GM13976 (cell line): ENCODE measurements at places on chromosomes 3 and 15.

GRCh38 chr3:126746395-126747177, 42.5 kb downstream of the CHCHD6 start:
- DNase-seq: no peak

DNA sequence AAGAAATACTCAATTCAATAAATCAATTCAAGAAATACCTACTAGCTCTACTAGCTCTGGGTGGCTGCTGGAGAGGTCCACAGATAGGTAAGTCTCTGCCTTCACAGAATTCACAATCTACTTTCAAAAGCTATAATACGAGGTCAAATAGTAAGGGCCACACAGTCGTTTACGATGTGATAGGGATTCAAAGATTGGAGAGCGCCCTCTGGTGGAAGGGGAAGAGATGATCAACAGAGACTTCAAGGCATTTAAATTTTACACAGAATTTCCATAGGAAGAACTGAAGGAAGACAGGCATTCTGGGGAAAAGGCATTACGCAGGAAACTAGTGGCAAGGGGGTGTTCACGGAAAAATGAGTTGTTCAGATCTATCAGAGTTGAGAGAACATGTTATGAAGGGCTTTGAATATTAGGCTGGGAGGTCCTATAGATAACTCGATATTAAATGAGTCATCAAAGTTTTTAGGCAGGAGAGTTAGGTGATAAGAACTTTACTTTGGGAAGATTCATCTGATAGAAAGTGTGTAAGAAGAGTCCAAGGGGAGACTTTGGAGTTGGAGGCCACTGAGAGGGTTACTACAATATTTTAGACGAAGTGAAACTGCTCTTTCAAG, 128.8 kb downstream of the FRMD5 start:
- peak; percentile 43 for DNase-seq

GRCh38 chr15:64460206-64460723, at the start of gene ZNF609:
Gene ZNF609, plus strand, starts transcription at chr15:64460578. Its CDS starts 38,842 bp downstream, at chr15:64499420.
- peak; percentile 89 for DNase-seq

DNA sequence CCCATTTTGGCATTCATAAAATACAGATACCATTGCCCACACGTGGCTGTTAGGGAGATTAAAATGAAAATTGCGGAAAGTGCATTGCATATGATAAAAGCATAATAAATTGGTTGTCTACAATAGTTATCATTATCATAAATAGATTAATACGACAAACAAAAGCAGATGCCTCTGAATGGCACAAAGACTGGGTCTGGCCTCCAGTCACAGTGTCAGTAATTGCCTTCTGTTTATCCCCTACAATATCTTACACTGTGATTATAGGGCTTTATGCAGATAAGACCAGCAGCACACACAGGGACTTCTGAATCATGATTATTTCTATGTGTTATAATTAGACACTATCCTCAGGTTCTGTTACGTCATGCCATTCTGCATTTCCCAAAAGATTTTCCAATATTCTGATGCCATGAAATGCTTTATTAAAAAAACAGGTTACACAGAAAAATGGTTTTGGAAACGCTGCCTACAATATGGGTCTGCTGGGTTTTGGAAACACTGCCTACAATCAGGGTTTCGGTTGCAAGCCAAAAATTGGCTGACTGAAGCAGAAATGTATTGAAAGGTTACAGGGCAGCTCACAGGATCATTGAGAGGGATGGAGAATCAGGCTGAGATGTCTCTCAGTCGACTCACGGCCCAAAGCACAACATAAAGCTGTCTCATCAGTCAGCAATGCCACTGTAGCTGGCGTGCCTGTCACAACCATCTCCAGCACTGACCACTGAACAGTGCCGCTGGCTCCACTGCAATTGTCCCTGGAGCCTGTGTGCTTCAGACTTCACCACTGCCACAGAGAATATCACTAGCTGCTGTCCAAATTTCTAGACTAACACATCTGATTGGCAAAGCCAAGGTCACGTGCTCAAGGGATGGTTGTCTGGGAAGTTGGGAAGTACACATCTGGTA, 248.1 kb downstream of the ERC2 start:
- DNase-seq: no peak

DNA sequence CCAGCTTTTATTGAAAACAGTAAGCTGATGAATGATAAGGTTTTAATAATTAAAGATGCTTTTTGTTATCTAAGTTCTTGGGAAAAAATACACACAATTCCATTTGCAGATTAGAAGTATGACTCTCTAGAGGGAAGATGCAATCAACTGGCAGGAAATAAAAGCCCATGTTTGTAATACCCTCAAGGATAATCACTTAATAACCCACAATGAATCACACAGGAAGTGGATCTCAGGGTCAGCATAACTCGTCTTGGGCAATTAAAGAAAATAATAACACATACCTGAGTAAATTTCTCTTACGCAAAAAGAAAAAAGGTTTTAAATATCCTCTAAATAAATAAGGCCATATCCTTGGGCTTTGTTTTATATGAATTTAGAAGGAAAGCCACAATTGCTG, 9.4 kb upstream of the EID1 start:
- DNase-seq: no peak

GRCh38 chr3:187165144-187165543, 25.8 kb upstream of the RPL39L start:
- DNase-seq: peak; percentile 45

- no peak for DNase-seq
These were observed 42.1 kb downstream of the ZBTB38 start for GRCh38 chr3:141410408-141410807.

DNA sequence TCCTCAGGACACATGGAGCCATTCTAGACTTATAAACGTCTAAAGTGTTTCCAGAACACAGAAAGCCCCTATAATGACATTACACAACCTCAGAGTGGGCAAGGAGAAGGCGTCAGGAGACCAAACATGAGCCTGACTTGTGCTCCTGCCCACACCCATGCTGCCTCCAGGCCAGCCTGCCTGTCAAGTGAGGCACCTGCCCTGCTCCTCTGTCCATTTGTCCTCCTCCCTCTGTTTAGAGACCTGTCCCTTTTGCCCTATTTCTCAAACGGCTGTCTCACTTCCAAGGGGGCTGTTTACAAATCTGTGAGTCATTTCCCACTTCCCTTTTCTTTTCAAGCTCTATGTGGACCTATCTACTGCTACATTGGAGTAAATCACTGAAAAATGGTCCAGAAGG, 21.0 kb downstream of the ZDHHC3 start:
- peak; percentile 60 for DNase-seq

DNA sequence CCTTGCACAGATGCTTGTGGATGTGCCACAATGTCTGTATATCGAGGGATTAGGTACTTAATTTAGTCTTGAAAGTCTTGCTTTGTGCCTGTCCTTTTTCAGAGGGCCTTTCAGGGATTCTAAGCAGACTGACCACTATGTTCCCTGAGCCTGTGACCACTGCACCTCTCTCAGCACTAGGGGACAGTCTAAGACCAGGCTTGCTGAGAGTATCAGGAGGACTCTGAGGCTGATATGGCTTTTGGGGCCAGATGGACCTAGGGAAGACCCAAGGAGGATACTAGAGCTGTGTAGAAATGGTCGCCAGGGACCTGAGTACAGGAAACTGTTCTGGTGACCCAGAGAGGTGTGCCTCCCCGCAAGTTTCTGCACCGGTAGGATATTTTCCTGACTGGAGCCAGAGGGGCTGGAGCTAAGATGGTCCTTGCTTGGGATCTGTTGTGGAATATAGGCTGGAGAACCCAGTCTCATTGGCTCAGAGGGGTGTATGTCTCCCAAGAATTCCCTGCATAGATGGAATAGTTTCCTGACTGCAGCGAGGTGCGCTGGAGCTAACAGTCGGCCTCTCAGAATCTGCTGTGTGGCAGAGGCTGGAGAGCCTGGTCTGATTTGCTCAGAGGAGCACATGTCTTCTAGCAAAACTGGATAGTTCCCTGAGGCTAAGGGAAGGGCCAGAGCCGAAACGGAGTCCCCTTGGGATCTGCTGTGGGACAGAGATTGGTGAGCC, 213.2 kb upstream of the DCBLD2 start:
- no peak for DNase-seq

- DNase-seq: no peak
These were observed 1447.4 kb upstream of the ALCAM start for GRCh38 chr3:103919327-103919726.

GRCh38 chr3:44179246-44179645, 62.4 kb upstream of the TOPAZ1 start:
- DNase-seq: no peak

GRCh38 chr15:65655026-65655425, 33.3 kb downstream of the SLC24A1 start:
- DNase-seq: peak; percentile 4

GRCh38 chr15:70151462-70151861, 53.7 kb upstream of the TLE3 start:
- no peak for DNase-seq

- no peak for DNase-seq
These were observed 74.6 kb downstream of the IQSEC1 start for GRCh38 chr3:12998648-12999047.

DNA sequence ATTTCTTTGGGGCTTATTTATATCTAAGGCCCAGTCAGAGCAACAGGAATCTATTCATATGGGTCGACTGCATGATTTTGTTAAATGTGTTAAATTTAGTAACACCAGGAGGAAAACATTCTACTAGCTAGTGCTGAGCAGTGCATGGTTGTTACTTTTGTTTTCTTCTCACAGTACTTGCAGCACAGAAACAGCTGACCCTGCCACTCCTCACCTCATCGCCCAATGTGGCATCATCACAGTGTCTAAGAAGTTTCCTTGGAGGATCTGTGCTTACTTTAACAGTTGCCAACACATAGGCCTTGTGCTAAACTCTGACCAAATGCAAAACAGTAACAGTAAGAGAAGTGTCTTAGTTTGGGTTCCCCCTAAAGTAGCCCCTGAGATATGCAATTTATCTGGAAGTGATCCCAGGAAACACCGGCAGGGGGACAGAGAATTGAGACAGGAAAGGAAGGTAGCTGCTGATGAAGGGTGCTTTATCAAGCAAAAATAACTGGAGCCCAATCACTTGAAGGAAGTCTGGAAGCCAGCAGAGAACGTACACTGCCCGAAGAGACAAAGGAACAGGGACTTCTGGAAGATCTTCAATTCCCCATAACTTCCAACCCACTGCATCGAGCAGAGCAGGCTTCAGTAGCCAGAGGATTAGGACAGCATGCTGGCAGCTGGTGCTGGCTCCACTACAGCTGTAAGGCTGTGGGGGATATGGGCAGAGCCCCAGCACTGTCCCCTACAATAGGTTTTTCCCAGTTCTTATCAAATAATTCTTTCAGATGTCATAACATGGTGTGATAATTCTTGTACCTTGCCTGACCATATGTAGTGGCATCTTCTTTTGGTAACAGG, 36.0 kb upstream of the ULK4 start:
- no peak for DNase-seq

DNA sequence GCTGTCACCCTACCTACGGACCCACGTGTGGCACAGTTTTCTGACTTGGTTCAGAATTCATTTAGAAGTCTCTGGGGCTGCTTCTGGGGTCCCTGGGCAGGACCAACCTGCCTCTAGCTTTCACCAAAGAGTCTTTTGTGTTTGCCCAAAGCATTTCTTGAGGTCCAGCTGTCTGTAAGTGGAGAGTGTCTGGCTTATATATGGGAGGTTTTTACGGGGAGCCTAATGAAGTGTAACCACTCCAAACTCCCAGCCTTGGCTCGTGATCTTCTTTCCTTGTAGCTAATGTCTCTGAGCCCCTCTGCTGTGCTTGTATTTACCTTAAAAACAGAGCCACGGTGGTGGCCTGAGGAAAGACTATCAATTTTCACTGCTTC, 109.0 kb upstream of the CTDSPL start:
- no peak for DNase-seq

DNA sequence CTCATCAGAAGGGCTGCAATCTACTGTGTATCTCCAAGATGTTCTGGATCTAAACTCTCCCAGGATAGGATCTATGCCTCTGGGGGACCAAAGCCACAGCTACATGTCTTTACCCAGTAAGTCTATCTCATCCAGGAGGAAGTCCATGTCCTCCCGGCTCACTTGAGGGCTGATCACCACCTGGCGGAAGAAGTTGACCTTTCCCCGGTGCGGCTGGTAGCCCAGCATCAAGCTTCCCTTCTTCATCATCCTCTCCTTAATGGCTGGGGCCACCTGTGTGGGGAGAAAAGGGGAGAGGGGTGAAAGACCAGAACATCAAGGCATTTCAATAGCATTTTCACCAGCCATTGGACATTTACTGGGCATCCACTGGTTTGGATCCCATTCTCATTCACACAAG, 121.7 kb downstream of the TGFBR2 start:
- DNase-seq: no peak

DNA sequence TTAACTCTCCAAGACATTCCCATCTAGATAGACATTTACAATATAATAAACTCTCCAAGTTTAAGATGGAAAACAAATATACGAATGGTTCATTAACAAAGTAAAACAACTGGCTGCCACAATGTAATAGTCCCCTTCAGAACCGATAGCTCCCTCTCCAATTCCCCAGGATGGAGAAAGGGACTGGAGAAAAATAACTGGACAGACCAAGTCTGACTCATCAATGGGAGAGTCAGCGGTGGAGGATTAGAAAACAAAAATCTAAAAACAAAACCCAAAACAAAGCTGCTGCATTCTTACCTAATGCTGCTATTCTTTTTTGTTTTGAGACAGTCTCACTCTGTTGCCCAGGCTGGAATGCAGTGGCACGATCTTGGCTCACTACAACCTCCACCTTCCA, 468.1 kb downstream of the SHQ1 start:
- no peak for DNase-seq
